HFF-Myc (cell line): ENCODE measurements at places on chromosomes 12 and 14.

DNA sequence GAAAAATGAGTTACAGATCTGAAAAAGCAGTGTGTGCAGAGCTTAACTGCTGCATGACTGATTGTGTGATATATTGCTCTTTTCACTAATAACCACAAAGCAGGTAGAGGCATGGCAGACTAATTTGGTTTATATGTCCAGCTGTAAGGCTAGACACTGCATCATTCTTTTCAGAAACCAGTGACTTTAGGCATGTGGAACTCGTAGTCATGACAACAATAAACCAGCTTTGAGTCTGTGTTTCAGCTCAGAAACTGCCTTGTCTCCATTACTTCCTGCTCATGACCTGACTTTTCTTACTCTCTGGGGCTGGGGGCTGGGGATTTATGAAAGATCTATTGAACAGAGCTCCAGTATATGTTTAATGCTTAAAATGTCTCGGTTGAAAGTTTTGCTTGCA is 146.8 kb upstream of the LRIG3 start:
- DNase-seq, result peak; percentile 47

DNA sequence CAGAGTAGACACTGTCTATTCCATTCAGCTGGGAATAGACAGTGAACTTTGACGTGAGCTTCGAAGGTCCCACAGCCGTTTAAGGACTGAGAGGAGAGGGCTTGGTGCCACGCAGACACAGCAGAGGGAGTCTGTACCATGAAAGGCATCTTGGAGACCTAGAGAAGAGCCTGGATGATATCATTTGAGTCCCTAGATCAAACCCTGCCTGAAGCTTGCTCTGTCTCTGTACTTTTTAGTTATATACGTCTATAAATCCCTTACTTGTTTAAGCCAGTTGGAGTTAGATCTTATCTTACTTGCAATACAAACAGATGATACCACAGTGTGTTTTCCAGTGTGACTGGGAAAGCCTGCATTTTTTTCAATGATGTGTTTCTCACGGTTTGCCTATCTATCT is 128.9 kb upstream of the RTL1 start:
- DNase-seq, result no peak

DNA sequence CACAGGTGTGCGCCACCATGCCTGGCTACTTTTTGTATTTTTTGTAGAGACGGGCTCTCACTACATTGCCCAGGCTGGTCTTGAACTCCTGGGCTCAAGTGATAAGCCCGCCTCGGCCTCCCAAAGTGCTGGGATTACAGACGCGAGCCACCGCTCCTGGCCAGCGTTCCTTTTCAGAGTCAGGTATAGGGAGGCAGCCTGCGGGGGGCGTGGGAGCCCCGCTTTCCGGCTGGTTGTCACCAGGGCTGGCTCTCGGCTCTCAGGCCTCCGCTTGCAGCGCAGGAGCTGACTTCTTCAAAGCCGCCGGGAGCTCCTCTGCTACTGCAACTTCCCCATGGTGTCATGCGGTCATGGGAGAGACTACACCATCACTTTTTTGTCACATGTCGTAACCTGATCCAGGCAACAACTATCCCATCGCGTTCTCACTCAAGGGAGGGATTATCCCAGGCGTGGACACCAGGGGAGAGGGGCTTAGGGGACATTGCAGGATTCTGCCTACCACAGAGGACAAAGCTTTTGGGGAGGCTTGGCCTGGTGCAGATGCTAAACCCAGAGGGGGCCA is 129.4 kb downstream of the SCARB1 start:
- DNase-seq, result no peak

- DNase-seq, result no peak
Measured at GRCh38 chr12:66187821-66188220, 1.2 kb upstream of the IRAK3 start.

- no peak for DNase-seq
Measured at GRCh38 chr14:52078721-52079120, 9.9 kb upstream of the NID2 start.

DNA sequence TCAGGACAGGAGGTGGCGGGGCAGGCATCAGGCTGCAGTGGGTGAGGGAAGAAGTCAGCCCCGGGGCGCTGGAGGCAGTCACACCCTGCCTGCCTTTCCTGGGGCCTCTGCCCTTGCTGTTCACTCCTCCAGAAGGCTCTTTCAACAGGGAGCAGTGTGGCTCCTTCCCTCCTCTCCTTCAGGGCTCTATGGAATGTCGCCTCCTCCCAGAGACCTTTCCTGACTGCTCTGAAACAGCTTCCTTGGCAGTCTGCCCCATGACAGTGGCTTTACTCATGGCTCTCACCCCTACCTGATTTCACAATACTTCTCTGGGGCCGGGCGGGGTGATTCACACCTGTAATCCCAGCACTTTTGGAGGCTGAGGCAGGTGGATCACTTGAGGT is 7.1 kb downstream of the RHOF start:
- peak; percentile 77 for DNase-seq

DNA sequence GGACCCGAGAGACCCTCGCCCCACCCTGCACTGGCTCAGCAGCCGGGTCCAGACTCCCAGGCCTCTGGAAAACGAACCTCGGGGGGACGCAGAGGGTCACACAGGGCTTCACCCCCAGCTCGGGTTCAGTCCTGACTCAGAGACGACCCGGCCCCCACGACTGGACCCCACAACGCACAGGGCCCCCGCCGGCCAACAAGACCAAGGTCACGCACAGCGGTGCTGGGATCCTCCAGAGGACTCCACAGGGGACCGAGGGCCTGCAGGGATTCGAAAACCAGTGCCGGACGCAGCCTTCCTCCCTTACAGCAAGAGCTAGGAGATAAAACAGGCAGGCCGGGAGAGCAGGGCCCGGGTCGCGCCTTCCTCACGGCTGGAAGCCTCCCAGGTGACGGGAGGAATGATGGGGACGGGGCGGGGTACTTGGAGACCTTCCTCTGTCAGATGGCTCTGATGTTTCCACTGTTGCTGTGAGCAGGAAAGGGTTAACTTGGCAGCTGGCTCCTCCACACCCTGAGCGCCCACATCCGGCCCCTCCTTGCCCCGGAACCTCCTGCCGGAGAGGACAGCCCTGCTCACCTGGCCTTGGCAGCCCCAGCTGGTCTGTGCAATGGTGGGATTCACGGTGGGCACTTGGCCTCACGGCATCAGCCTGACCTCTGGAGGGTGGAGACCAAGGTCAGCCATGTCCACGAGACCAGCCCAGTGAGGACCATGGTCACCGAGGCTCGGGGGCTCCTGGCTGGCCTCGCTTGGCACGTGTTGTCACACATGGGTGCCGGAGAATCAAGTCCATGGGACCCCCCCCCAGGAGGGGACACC is 46.2 kb downstream of the GALNT9 start:
- no peak for DNase-seq

GRCh38 chr14:68634874-68635595 is 157.8 kb downstream of the ZFP36L1 start:
- DNase-seq, result no peak

DNA sequence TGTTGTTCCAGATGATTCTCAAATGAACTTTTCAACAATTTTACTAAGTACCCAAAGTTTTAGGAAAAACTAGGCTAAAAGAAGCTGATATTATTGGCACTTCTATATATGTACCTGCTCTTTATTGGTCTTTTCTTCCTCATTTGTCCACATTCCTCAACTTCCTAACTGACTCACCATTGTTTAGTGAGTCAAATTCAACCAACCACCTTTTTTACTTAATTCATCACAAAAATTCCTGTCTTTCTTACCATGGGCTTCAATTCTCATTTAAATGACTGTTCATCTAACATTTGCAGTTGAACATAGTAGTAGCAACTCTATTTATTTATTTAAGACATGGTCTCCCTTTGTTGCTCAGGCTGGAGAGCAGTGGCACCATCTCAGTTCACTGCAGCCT is 47.6 kb upstream of the SLC2A13 start:
- no peak for DNase-seq

GRCh38 chr12:69851976-69852375 is 26.9 kb downstream of the MYRFL start:
- no peak for DNase-seq

DNA sequence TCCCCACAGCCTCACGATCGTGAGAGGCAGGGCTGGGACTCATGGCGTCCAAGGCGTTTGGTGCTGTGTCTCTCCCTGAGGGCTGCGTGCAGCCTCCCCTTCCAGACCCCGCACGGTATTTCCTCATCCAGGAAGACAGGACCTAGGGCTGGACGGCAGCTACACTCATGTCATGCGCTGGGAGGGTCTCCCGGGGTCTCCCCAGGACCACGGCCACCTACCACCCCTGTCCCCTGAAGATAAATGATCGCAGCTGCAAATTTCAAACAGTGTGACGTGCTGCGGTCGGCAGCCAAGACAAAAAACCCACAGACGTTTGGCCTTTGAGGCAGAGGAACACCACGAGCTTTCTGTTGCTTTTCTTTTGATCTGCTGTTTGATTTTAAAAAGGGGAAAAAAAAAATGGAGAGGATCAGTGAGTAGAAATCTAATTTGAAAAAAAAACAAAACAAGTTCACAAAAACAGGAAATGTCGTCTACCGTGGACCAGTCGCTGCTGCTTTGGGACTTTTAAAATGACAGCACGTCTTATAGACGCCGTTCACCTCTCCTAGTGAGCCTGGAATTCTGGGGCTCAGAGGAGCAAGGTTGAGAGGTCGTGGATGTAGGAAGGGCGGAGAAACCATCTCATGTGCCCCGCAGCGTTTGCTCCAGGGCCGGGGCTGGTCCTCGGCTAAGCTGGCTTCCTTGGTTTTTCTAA is 237.6 kb downstream of the SLC41A2 start:
- DNase-seq, result no peak

GRCh38 chr14:21275261-21275858 is 4.5 kb upstream of the RPGRIP1 start:
- no peak for DNase-seq

DNA sequence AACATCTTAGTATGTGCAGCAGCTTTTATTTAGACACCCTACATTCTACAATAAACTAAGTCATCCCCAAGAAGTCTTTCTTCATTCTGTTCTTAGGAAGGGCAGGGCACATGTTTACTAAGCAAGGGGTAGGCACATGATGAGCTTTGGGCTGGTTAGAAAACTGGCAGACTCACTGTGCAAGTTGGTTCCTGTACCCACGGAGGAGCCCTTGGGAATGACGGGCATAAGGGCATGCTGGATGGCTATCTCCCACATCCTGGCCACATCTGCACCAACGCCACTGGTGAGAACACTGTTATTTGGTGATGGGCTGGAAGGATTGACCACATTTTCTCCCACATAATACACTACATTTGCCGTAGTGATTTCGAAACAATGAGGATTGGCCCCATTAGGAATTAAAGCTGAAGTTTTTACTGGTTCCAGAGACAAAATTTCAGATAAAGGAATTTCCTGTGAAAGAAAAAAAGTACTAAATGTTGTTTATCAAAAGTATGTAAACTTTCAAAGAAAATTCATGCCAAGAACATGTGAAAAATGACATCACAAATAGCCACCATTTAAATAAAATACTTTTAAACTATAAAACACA is 297.0 kb downstream of the PRKD1 start:
- DNase-seq, result no peak

DNA sequence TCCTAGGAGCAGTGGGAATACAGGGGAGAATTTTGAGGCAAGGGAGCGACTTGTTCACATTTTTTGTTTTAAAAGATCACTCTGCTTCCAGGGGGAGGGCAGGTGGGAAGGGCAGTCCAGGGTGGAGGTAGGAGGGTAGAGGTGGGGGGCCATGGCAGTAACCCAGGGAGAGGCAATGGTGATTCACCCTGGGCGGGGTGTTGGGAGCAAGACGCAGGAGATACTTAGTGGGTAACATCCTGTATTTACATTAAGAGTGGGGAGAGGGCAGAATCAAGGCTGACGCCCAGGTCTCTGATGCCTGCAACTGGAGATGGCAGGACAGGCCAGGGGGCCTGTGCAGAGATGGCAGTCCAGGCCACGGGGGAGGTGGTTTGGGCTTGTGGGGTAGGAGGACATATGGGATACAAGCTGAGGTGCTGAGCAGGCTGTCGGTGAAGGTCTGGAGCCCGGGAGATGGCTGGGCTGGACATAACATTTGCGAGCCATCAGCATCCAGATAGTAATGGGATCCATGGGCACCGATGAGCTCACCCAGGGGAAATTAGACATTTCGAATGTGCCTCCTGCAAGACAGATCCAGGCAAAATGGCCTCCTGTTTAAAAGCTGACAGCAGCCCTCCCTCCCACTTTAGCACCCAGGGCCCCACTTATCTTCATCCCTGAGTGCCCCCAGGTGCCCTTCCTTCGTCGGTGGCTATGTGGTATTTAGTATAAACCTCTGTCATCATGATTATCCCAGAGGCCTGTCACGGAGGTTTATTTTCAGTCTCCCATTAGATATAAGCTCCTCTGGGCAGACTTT is 9.3 kb downstream of the EML1 start:
- no peak for DNase-seq

DNA sequence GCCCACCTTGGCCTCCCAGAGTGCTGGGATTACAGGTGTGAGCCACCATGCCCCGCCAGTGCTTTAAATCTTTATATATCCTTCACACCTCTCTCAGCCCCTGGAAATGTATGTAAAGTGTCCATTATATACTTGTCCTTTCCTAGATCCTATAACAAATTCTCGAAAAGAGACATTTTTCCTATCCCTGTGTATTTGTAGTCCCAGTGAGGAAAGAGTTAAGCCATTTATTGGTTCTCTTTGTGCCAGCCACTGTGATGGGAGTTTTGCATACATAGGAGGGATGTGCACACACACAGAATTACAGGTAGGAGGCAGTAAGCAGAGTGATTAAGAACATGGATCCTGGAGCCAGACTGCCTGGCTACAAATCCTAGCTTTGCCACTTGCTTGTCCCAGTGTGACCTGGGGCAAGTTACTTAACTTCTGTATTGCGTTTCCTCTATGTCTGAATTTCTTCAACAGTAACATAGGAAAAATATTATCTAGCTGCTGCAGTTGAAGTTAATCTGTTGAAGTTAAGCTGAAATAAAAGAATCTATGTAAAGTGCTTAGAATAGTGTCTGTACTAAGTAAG is 2.1 kb upstream of the RABGGTA start:
- DNase-seq, result no peak

- DNase-seq, result no peak
Measured at GRCh38 chr12:46160101-46160980, 108.5 kb downstream of the SLC38A1 start.

GRCh38 chr14:71338153-71338552 is 430.9 kb downstream of the PCNX1 start:
- DNase-seq, result no peak

GRCh38 chr12:68406134-68406576 is 74.0 kb upstream of the MDM1 start:
- peak; percentile 69 for DNase-seq

DNA sequence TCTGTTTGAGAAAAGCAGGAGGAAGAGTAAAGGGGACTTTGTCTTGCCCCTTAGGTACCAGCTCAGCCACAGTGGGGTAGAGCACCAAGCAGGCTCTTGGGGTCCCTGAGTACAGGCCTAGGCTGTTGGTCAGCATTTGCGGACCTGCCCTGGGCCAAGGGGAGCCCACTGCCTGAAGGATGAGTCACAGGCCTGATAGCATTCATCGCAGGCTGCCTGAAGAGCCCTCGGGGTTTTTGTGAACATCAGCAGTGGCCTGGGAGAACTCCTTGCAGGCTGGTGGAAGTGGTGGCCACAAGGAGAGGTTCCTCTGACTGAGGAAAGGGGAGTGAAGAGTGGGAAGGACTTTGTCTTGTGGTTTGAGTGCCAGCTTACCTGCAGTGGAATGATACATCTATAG is 25.0 kb upstream of the P2RX7 start:
- DNase-seq, result no peak

GRCh38 chr12:716506-716905 is 35.9 kb upstream of the WNK1 start:
- DNase-seq, result no peak

GRCh38 chr12:109167781-109168180 is 51.4 kb downstream of the ACACB start:
- DNase-seq, result no peak
